DMS 273 treated with DMSO at 0.1 percent for 48 hours (cell line): ENCODE measurements at places on chromosomes 7 and 10.

- no peak for DNase-seq
These were observed 82.6 kb upstream of the UCN3 start for GRCh38 chr10:5282137-5282536.

- DNase-seq: no peak
These were observed 66.6 kb downstream of the FZD1 start for GRCh38 chr7:91330866-91331265.

- no peak for DNase-seq
These were observed 498.2 kb downstream of the TNS3 start for GRCh38 chr7:47083476-47084250.

DNA sequence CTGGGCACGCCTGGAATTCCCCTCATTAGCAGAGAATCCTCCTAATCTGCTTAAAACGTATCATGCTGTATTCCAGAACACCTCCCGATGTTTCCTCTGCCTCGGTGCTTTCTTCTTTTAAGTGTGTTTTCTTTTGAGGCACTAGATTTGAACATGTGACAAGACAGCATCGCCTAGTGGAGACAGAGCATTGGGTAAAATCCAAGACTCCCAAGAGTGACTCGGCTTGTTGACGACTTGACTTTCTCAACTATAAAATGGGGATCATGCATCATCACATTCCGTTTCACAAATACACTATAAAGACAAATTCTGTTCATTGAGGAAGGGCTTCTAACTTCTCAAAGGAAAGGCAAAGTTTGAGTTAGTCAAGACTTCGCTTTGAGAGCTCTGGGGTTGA, 105.6 kb upstream of the RNF32 start:
- no peak for DNase-seq

GRCh38 chr10:123083811-123084210, 52.0 kb upstream of the HMX3 start:
- no peak for DNase-seq

DNA sequence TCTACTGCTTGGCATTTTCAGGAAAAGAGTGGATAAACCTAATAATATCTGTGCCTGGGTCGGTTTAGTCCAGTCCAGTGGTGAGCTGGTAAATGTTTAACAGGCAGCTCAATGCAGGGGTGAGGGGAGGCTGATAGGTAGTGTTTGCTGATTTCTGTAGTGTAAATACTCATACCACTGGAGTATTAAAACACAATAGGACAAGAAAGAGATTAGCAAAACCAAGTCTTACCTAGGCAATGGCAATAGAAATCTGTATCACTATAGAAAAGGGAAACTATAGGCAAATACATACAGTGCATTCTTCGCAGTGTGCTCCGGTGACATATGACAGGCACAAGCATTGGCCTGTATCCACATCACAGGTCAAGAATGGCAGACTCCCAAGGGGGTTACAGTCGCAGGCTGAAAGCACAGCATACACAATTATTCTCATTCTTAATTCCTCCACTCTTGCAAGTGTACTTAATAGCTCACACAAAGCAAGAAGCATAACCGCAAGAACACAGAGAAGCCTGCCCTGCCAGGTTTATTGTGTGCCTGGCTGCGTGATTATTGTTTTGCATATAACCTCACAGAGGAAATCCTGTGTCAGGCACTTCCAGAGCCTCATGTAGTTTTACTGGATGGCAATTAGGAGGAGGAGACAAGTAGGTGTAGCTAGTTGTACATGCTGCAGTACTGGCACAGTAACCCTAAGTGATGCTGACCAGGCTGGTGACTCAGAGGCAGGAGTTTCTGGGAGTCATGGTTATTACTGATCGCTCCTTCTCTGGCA, 35.0 kb downstream of the LAMB4 start:
- peak; percentile 38 for DNase-seq

DNA sequence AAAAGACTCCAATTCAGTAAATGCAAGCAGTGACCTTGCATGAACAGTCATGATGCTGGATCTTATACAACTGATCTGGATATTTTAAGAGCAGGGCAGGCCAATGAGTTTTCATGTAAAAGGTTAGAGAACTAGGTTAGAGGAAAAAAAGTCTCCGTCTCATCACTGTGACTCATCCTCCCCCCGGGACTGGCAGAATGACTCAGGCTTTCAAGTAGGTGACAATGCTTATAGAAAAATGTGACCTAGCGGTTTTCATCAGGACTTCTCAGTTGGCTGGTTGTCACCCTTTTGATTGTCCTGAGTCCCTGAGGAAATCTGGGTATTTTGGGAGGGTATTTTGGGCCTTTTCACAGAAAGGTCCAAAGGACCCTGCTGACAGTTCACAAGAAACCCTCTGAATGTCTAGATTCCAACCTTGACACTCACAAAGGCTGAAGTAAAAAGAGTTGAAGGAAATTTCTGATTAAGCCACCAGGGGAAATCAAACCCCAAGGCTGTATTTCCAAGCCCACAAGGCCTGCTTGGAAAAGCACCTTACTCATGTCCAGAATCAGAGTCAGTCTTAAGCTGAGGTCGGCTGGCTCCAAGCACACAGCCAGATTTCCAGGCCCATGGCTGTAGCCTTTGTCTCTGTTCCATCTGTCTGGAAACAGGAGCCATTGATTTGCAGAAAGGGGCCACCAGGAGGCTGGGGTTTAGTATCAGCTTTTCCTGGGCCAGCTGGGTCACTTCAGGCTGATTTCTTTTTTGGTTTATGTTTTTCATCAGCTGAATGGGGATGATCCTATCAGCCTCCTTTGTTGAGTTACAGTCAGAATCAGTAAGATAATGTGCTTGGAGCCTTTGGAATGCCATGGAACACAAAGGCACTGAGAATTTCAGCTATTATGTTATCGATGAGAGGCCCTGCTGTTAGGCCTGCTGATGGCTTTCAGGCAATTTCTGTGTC, 226.4 kb upstream of the HABP2 start:
- DNase-seq: no peak

DNA sequence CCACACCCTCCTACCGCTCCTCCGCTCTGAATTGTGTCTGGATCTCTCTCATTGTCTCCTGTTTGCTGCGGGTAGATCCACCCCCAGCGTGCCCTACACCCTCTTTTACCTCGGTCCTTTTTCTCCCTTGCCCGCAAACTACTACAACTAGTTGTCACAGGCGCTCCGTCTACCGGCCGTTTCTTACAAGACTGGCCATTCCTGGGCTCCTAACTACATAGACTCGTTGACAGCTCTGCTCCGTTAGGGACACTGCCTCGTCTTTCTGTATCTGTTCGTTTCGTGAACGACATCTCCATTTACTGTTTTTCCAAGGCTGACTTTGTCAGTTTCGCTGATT, 786 bp downstream of the TAF3 start:
- DNase-seq: peak; percentile 2
